Activated CD8-positive, alpha-beta memory T cell treated with anti-CD3 and anti-CD28 coated beads for 1 hour (primary cell): ENCODE measurements at places on chromosomes 2 and 18.

DNA sequence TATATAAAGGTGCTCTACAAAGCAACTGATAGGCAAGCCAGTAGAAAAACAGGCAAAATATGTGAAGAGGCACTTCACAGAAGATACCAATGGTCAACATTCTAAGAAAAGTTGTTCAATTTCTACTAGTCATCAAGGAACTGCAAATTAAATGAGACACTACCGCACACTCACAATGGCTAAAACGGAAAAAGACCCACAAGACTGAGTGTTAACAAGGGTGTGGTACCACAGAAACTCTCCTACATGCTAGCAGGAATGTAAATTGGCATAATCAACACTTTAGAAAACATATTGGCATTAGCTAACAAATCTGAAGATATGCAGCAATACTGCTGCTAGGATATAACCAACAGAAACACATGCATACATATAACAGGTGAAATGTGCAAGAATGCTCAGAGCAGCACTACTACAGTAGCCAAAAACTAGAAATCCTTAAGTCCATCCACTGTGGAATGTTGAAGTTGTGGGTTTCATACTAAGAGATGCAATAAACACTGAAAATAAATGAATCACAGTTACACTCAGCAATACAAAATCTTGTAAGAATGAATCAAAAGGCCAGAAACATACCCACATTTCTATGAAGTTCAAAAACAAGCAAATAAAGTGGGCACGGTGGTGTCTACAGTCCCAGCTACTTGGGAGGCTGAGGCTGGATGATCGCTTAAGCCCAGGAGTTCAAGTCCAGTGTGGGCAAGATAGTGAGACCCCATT is 9.2 kb downstream of the RNU4ATAC start:
- no peak for DNase-seq

DNA sequence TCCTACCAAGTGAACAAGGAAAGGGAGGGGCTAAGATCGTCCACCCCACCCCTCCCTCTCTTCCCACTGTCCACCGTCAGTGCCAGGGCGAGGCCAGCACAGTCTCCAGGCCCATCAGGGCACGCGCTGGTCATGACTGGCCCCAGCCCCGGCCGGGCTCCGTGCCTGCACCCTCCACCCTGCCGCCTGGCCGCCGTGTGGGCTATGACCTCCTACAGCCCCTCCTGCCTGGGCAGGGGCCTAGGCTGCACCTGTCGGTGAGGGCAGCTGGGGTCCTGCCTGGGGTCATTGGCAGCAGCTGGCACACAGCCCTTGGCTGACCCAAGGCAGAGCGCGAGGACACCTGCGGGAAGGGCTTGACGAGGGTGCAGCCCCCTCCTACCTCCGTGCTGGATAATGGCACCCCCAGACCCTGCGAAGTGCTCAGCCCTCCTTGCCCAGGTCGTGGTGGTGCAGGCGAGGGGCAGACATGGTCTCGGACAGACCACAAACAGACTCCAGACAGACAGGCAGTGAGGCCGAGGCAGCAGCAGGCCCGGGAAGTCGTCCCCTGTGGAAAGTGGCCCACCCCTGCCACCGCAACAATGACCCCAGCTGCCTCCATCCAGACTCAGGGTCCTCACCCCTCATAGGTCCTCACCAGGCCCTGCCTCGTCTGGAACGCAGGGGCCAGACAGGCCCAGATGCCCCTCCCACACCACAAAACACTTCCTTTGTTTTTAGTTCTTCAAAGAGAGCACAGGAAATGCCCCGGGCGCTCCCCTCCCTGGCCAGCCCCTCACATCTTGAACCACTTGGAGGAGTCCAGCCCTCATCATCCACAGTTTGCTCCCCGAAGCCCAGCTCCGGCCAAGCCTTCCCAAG is 43.1 kb upstream of the GPC1 start:
- no peak for DNase-seq

DNA sequence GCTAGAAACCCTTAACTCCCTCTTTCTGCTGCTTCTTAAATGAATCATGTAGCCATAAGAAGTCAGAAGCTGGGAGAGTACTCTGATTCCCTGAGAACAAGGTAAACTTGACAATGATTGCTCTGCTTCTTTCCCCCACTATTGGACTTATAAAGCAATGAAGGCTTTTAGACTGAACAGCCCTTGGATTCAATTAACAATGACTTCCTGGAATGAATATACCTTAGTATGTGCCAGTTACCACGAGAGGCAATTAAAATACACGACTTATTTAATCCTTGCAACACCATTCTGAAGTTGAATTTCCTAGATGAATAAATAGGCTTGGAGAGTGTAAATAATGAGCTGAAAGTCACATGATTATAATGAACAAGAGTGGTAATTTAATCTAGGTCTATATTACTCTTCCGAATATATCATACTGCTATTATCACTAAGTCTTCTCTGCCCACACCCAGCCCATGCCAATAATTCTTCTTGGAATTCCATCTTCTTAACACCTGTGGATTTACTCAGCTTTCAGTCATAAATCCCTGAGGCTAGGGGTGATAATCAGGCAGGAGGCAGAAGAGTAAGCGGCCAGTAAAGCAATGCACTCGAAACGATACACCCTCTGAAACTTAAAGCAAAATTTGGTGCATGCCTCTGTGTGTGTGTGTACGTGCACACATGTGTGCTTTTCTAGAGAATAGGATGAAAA is 170.2 kb downstream of the ATAD2B start:
- no peak for DNase-seq

- no peak for DNase-seq
Measured at GRCh38 chr2:195709901-195710806, 53.1 kb downstream of the SLC39A10 start.

- DNase-seq: no peak
Measured at GRCh38 chr2:237043866-237044265, 41.8 kb upstream of the COPS8 start.
